Kidney tubule cell (primary cell): ENCODE measurements at places on chromosomes 3 and 15.

- no peak for DNase-seq
These were observed 408.8 kb upstream of the C2CD4B start for GRCh38 chr15:62573876-62574275.

GRCh38 chr3:159788291-159788690, 200.3 kb upstream of the IL12A start:
- peak; percentile 69 for DNase-seq

- peak; percentile 58 for DNase-seq
These were observed 17.8 kb downstream of the MYL3 start for GRCh38 chr3:46845397-46845859.

DNA sequence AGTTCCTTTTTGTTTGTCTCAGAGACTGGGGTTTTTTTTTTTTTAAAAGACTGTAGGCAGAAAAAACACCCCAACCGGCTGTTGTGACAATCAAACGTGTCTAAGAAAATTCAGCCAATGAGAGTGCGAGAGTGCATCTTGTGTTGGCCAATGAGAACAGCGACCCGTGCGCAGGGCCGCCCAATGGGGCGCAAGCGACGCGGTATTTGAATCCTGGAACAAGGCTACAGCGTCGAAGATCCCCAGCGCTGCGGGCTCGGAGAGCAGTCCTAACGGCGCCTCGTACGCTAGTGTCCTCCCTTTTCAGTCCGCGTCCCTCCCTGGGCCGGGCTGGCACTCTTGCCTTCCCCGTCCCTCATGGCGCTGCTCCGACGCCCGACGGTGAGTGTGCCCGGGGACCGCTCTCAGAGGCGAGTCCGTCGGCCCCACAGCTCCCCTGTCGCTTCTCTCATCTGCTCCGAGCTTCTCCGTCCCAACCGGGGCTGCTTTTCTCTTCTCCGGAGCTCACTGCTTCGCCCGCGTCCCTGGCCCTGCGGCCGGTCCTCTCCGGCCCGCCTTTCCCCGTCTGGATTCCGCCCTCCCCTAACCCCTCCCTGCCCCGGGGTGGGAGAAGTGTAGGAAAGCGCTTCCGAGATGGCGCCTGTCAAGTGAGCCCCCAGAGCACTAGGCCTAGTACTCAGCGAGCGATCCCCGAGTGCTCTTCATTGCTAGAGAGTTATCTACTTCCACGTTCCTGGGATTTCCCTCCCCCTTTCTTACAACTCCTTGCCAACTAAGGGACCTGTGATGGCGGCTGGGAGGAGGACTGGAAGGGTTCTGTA, at the start of gene CCNB2:
Gene CCNB2 (plus strand): TSS at position 235 of the 821 bp plus-strand sequence. CDS start 123 bp downstream, at position 358.
- peak; percentile 92 for DNase-seq

DNA sequence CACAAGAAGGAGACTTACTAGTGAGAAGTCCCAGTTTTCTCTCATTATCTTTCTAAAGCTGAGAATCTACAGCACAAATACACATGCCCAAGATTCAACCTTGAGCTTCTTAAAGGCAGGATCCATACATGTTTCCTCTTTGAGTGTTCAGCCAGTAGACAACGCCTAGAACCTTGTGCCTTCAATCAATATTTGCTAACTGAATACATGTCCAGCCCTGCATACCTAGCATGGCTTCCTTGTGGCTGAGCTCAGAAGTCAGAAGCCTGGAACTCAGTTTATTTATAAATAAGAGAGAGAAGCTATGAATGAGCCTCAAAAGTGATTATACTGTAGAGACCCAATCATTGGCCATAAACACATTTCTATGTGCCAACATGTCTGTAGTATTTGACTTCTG, 43.5 kb downstream of the ACP3 start:
- no peak for DNase-seq

DNA sequence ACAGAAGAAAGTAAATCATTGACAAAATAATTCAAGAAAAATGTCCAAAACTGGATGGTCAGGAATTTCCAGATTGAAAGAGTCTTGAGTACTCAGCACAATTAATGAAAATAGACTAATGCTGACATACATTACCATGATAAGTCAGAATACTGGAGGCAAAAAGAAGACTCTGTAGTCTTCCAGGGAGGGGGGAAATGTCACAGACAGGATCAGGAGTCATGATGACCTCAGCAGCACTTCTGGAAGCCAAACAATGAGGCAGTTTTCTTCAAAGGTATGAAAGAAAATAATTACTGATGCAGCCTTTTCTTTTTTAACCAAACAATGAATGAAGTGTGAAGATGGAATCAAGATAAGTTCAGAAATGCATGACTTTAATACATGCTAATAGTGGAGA, 30.1 kb upstream of the SLC22A13 start:
- DNase-seq = peak; percentile 52

- peak; percentile 42 for DNase-seq
These were observed 1.3 kb upstream of the MON1A start for GRCh38 chr3:49930922-49931321.

- DNase-seq = no peak
These were observed 15.8 kb downstream of the ALDH1A2 start for GRCh38 chr15:58049520-58050227.

DNA sequence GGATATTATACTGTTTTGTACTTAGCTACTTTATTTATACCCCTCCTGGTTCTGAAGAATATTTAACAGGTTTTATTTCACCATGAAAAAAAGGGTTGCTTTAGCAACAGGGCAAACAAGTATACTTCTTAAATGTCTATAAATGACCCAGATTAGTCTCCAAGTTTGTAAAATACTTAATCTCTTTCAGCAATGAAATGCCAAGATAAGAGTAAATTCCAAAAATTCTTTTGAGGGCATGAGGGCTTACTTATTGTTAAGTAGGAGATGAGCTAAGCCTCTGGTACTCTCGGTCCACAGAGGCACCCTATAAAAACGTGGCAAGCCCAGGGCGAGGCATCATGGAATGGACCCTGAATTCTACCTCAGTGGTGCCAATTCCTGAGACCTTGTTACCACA, 264.8 kb upstream of the NSMCE3 start:
- DNase-seq = peak; percentile 35

DNA sequence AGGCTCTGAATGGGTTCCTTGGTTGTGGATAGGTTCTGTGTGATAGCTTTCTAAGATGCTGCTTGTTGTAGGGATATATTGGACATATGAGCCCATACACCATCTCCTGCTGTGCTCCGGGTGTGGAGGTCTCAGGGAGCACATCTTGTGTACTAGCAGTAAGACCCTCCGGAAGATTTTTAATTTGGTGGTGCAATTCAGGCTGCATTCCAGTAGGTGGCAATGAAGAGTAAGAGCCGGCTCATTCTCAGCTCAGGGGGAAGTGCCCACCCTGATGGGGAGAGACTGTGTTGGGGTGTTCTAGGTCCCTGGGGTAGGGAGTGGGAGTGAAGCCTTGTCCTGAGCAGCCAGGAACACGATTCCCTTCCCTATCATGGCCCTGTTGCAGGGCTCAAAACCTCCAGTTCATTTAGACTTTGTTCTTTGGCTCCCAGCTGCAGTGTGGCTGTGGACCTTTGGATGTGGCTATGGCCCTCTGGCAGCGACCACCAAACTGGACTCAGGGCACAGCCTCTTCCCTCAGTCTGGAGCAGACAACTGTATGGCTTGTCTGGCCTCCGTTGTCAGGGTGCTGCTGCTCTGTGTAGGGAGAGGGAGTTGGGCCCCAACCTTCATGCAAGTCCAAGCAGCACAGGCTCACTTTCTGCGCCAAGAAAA, 104.7 kb downstream of the UNC13C start:
- peak; percentile 16 for DNase-seq

DNA sequence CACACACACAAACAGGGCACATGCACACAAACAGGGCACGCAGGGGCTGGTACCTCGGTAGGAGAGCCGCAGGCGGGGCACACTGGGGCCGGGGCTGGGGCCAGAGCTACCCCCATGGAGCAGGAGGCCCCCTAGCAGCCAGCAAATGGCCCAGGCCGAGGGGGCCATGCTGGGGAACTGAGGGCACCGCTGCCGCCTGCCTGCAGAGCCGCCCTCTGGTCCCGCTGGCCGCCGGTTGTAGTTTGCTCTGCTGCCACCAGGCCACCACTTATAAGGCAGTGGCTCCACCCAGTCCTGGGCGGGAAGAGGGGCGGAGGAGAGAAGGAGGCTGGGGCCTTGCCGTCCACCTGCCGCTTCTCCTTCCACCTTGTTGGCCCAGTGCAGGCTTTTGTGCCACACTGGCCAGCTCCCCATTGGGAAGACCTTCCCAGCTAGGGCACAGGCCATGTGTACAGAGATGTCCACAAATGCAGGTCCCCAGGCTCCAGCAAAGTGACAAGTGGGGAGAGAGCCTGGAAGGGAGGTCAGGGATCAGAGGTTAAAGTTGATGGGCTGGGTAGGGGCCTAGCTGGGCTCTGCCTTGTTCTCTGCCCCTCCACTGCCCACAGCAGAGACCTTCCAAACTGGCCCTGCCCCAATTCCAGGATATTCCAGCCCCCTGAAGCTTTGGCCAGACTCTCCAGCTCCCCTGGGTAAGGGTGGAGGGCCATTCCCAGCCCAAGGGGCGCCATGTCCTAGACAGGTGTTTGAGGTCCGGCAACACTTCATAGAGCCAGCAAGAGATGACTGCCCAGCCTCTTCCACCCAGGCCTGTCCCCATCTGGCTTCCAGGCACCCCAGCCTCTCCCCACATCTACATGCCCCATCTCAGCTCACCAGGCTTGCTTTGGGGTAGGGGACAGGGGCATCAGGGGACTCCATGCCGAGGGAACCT, at the start of gene SEMA3G:
Gene SEMA3G (minus strand): TSS at position 244 of the 934 bp plus-strand sequence. CDS start 76 bp downstream, at position 168.
- peak; percentile 71 for DNase-seq

- DNase-seq = peak; percentile 44
These were observed 74.8 kb downstream of the RPL39L start for GRCh38 chr3:187064210-187065115.

DNA sequence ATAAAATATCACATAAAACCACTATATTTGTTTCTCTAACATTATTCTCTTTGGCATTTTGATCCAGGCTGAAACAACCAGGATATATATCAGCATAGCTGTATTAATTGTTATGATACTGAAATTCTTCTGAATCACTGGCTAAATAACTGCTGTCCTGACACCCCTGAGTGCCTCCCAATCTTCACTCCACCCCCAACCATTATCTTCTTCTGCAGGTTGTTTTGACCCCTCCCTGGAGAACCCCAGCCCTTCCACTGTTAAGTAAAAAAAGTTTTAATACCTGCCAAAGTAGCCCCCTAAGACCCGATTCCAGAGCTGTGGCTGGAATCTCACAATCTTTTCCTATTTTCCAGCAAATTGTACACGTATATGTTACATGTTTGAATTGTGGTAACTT, 124.1 kb downstream of the DNAH12 start:
- DNase-seq = no peak

GRCh38 chr15:56792211-56792610, 58.9 kb upstream of the ZNF280D start:
- DNase-seq = no peak

DNA sequence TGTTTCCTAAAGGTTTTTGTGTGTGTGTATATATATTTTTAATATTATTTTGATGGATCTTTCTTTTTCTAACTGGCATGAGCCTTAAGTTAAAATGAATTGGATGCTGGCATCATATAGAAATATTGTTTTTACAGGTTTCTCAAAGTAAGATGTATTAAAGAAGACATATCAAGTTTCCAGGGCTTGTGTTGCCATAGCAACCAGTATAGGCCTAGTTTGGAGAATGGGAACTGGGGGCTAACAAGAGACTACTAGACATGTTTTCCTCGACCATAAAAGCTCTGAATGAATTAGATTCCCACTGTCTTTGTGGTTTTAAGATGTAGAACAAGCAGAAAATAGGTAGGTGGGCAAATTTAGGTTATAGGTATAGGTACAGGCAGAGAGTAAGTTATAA, 771.4 kb downstream of the TUSC7 start:
- no peak for DNase-seq

GRCh38 chr15:80776420-80777045, 2.6 kb upstream of the CEMIP start:
- DNase-seq = peak; percentile 80

- DNase-seq = peak; percentile 58
These were observed 117.2 kb downstream of the THRB start for GRCh38 chr3:24377218-24377993.

GRCh38 chr15:94858449-94858848, 627.1 kb downstream of the MCTP2 start:
- DNase-seq = no peak

DNA sequence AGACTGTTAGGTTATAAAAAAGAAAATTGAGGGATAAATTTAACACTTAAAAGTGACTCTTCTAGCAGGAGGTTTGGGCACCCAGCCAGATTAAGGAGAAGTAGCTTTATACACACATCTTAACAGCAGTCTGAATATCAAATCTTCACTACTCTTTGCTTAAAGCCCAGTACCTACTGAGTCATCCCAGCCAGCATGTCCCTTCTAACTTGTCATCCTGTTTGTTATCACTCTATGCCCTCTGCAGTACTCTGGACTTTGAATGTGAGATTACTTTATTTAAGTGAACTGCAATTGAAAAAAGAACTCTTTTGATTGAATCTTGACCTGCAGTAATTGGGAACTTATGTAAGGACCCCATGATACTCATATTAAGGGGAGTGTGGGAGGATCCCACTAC, 77.6 kb downstream of the FHIT start:
- peak; percentile 41 for DNase-seq

DNA sequence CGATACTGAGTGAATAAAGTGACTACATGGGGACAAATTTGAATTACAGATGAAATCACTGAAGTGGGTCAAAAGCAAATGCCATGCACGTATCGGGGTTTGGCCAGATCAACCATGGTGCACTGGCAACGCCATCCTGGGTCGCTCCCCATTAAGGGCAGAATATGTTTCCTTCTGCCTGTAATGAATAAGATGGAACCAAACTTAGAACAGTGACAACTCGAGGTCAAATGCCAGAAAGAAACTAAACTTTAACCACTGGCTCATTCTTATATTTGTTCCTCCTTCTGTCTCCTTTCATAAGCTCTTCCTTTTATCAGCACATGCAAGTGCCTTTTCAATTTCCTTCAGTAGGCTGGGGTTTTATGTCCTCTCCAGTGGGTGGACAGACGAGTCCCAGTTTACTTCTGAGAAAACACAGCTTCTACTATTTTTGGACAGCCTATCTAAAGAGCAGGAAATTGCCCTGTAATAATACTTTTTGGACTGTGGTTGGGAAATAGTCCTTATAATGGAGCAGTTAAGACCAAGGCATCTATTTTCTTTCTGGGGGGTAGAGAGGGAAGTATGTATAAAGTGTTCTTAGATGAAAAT, 61.4 kb downstream of the WHAMM start:
- no peak for DNase-seq

DNA sequence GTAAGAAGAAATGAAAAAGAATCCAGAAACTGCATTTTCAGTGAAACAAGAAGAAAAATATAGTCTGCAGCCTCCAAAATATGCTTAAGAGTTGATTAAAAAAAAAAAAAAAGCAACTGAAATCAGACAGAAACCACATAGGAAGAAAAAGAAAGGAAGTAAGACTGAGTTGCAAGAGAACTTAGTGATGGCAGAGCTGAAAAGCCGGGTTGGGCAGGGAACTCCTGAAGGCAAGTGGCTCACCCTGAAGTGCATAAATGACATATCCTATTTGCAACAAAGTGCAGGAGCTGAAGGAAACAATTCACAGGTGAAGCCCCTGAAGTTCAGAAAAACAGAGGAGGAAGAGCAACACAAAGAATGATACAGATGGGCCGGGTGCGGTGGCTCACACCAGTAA, 108.8 kb upstream of the SLC25A36 start:
- DNase-seq = no peak
